ENCODE measurements at places on chromosomes 3 and 15.

GRCh38 chr3:127485396-127486170, 105.0 kb downstream of the TPRA1 start:
- no peak for DNase-seq

- no peak for DNase-seq
Measured at GRCh38 chr3:116757315-116757714, 47.7 kb downstream of the TUSC7 start.

GRCh38 chr15:76064375-76064774, 4.6 kb downstream of the TMEM266 start:
- no peak for DNase-seq

DNA sequence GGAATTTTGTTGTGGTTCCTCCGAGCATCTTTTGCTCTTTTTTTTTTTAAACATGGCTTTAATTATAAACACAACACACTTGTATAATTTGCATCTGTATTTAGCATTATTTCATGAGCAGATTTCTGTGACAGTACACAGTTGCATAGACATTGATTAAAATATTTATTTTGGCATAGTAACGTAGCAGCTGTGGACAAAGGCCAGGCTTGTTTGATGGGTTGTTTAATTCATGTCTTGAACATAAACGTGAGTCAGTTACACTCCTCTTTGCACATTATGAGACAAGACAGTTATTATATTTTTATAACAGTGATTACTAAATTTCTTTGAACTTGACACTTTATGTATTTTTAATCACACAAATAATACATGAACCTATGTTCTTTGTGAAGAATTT, 182.5 kb downstream of the CACNA2D3 start:
- no peak for DNase-seq

GRCh38 chr3:100042166-100042981, 71.9 kb downstream of the FILIP1L start:
- no peak for DNase-seq

DNA sequence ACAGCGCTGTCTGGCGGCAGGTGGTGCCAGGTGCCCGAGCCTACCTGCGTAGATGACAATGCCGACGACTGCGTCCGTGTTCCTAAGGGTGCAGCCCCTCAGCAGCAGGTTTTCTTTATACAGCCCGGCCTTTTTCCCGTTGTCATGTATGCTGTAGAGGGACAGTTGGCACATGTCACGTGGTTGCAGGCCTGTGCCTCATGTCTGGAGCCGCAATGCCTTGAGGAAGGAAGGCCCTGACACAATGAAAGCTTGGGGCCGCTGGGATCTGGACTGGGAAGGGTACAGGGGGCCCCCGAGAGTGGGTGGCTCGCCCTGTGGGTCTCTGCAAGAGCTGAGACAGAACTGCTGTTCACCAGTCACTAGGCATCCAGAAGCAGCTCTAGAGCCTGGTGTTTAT, 136.0 kb downstream of the ATP10A start:
- no peak for DNase-seq

- DNase-seq: no peak
Measured at GRCh38 chr3:136708333-136708985, 43.7 kb downstream of the STAG1 start.

DNA sequence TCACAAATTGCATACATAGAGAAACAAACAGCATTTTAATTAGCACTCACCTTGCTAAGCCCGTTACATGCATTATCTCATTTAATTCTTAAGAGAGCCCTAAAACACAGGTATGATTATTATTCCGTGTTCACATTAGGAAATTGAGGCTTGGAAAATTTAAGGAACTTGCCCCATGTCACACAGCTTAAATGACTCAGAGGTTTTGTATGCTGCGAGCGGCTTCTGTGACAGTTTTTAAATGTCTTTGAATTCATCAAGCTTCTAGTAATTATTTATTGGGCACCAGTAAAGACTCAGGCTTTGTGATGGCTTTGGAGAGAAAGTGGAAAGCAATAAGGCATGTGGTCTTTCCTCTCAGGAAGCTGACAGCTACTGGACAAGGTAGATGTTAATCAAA, 166.7 kb upstream of the THBS1 start:
- DNase-seq: no peak

All from GM13977 (cell line).